ENCODE measurements at places on chromosomes 6 and 20.
A peak's percentile ranks its signal among the peaks of the same experiment; 100 is the strongest.

DNA sequence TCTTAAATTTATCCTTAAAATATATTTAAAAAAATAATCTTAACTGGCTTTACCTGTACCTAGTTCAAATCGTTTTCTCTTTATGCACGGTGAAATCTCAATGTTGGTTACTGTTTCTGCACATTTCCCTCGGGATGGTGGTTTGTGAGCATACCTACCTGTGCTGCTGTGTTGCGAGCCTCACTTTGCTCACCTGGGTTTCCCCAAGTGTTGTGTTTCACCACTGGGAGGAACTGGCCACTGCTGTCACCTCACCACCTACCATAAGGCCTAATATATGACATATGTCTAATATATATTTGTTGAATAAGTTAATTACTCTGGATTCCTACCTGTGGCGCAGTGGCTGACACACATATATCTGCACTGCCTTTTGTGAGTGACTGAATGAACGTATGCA lies 493.5 kb upstream of the FLRT3 start:
- H3K36me3 ChIP-seq: no peaks in the 10 kb centered on the region
- H3K27me3 ChIP-seq: no peaks in the 10 kb centered on the region
- no peak for DNase-seq
- H3K4me3 ChIP-seq: no peak overlapping the region

GRCh38 chr6:89583559-89583958 lies 55.0 kb downstream of the LYRM2 start:
- no peaks in the 10 kb centered on the region for H3K36me3 ChIP-seq
- H3K27ac ChIP-seq: no peak overlapping the region
- peaks cover 3% of the 10 kb centered on the region for H3K4me1 ChIP-seq
- no peak for DNase-seq

DNA sequence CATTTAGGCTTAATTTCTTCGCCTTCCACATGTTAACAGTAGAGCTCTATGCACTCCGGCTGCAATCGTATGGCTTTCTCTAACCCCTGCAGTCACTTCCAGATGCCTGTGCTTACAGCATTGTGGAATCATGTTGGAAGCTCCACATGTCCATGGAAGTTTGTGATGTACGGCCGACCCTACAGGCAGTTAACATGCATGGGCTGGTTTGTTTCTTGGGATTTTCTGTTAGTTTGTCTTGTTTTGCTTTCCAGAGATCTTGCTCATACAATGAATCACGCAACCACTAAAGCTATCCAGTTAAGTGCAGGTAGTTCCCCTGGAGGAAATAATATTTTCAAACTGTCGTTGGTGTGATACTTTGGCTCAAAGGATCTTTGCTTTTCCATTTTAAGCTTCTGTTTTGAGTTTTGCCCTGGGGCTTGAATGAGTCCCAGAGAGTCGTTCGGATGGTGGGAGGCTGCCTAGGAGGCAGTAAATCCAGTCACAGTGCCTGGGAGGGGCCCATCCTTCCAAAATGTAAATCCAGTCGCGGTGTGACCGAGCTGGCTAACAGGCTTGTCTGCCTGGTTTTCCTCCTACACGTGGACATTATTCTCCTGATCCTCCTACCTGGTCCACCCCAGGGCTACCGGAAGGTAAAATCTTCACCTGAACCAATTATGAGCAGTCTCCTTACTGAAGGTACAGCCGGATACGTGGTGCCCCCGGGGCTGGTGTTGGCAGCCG lies 225.9 kb downstream of the SMOC2 start:
- H3K27ac ChIP-seq: no peak overlapping the region
- H3K4me1 ChIP-seq: no peaks in the 10 kb centered on the region
- DNase-seq: no peak
- H3K36me3 ChIP-seq: no peaks in the 10 kb centered on the region

DNA sequence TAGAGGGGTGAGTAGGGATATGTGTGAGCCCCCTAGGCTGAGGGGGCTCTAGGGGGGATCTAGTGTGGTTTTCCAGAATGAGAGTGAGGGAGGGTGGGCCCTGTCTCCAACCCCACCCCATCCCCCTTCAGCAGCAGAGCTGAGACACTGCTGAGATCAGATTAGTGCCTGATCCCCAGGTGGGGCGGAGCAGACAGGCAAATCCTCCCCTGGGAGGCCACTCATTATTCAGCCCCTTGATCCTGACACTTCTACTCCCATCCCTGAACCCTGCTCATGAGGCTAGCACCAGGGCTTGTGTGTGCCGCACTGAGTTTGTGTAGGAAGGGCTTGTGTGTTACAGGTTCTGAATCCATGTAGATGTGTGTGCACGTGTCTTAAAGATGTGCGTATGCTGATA lies 42.5 kb downstream of the SPDEF start:
- H3K36me3 ChIP-seq: no peaks in the 10 kb centered on the region
- no peak overlapping the region for H3K4me3 ChIP-seq
- H3K4me1 ChIP-seq: no peaks in the 10 kb centered on the region
- peaks cover 9% of the 10 kb centered on the region for H3K27me3 ChIP-seq
- H3K27ac ChIP-seq: no peak overlapping the region
- no peak for DNase-seq

GRCh38 chr20:48605364-48606171 lies 222.2 kb downstream of the PREX1 start:
- H3K4me1 ChIP-seq: peaks cover 16% of the 10 kb centered on the region
- H3K27ac ChIP-seq: no peak overlapping the region
- no peaks in the 10 kb centered on the region for H3K36me3 ChIP-seq
- H3K4me3 ChIP-seq: no peak overlapping the region
- no peaks in the 10 kb centered on the region for H3K27me3 ChIP-seq

DNA sequence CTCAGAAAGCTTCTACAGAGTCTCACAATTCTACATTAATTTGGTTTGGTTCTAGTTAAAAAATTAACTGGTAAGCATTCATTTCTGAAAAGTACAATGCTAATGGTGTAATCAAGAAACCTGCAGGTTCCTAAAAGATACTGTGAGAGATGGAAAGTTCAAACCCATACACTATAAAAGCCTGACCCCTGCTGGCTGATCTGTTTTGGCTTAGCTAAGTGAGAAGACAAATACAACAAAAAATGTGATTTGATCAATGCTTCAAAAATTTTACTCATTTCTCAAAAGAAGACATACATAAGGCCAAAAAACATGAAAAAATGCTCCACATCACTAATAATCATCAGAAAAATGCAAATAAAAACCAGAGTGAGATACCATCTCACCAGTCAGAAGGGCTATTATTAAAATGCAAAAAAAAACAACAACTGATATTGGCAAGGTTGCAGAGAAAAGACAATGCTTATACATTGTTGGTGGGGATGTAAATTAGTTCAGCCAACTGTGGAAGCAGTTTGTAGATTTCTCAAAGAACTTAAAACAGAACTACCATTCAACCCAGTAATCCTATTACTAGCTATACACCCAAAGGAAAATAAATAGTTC lies 102.8 kb downstream of the MOXD1 start:
- DNase-seq: peak; percentile 23
- H3K27ac ChIP-seq: no peak overlapping the region
- peaks cover 24% of the 10 kb centered on the region for H3K27me3 ChIP-seq
- H3K4me1 ChIP-seq: no peaks in the 10 kb centered on the region

- peaks cover 23% of the 10 kb centered on the region for H3K4me1 ChIP-seq
- H3K4me3 ChIP-seq: no peak overlapping the region
- H3K36me3 ChIP-seq: peaks cover 15% of the 10 kb centered on the region
- H3K27ac ChIP-seq: no peak overlapping the region
- DNase-seq: no peak
Observed at GRCh38 chr6:118639054-118639964, 12.1 kb downstream of the CEP85L start.

DNA sequence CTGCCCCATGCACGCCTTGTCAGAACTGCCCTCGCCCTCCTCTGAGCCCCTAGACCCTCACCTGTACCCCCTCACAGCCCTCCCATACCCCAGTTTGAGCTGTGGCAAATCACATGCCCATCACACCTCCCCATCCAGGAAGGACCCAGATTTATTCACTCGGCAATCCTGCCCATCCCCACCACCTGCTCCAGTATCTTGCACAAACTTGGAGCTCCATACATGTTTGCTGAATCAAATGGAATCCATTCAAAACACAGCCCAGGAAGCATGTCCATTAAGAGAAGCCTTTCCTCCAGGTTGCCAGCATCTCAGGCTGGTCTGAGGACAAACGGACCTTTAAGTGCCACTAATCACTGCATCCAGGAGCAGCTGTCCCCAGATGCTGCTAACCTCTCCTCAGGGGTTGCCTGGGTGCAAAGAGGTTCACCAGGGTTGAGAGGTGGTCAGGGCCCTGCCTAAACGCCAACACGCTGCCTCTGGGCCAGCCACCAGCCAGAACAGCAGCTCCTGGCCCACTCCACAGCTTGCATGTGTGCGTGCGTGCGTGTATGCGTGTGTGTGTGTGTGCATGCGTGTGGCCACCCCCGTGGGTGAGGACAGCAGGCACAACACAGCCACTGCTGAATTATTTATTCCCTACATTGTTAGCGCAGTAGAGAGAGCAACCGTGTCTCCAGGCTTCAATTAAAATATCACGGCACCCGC lies 31.0 kb downstream of the GRM4 start:
- H3K27me3 ChIP-seq: peaks cover 14% of the 10 kb centered on the region
- no peaks in the 10 kb centered on the region for H3K36me3 ChIP-seq
- H3K4me1 ChIP-seq: no peaks in the 10 kb centered on the region

DNA sequence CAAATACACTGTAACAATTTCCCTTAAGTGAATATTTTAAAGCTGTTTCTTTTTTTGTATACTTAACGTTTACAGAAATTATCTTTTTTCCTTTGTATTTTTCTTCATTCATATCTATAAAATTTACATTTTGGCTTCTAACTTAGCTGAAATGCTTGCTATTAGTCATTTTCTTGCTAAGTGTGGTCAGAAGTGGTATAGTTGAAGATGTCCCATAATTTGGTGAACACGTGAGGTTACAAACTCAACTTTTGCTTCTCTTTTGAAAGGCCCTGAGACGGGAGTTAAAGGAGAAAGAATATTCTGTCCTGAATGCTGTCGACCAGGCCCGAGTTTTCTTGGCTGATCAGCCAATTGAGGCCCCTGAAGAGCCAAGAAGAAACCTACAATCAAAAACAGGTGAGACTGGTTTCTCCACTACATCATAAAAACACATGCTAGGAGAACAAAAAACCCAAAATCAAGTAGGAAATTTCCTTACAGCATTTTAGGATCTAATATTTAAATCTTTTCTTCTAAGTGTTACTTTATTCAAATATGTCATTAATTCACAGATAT lies 445.0 kb downstream of the UTRN start:
- peaks cover 51% of the 10 kb centered on the region for H3K36me3 ChIP-seq
- H3K27me3 ChIP-seq: no peaks in the 10 kb centered on the region
- H3K4me1 ChIP-seq: peaks cover 12% of the 10 kb centered on the region

DNA sequence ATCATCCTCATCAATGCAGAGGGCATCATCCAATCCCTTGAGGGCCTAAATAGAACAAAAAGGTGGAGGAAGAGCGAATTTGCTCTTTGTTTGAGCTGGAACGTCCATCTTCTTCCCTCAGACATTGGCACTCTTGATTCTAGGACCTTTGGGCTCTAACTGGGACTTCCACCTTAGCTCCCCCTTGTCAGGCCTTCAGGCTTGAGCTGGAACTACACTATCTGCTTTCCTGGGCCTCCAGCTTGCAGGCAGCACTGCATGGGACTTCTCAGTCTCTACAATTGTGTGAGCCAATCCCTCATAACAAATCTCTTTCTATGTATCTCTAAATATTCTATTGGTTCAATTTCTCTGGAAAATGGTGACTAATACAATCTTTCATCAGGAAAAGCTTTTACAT lies 155.4 kb downstream of the MCHR2 start:
- no peaks in the 10 kb centered on the region for H3K4me1 ChIP-seq
- DNase-seq: no peak
- no peaks in the 10 kb centered on the region for H3K36me3 ChIP-seq
- peaks cover 13% of the 10 kb centered on the region for H3K27me3 ChIP-seq
- no peak overlapping the region for H3K4me3 ChIP-seq
- H3K27ac ChIP-seq: no peak overlapping the region

GRCh38 chr6:44415873-44416502 lies 28.5 kb downstream of the CDC5L start:
- H3K4me1 ChIP-seq: peaks cover 14% of the 10 kb centered on the region
- H3K27me3 ChIP-seq: no peaks in the 10 kb centered on the region
- DNase-seq: no peak
- H3K27ac ChIP-seq: no peak overlapping the region
- H3K36me3 ChIP-seq: peaks cover 79% of the 10 kb centered on the region
- no peak overlapping the region for H3K4me3 ChIP-seq

DNA sequence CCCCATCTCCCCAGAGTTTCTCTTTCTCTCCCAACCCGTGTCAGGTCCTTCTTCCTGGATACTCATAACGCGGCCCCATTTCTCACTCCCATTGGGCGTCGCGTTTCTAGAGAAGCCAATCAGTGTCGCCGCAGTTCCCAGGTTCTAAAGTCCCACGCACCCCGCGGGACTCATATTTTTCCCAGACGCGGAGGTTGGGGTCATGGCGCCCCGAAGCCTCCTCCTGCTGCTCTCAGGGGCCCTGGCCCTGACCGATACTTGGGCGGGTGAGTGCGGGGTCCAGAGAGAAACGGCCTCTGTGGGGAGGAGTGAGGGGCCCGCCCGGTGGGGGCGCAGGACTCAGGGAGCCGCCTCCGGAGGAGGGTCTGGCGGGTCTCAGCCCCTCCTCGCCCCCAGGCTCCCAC lies at the start of gene HLA-F:
Gene HLA-F, plus strand, starts transcription at position 173 of the 404 bp plus-strand sequence. Its CDS starts 30 bp downstream, at position 203.
- peaks cover 53% of the 10 kb centered on the region for H3K4me1 ChIP-seq
- peak; percentile 85 for DNase-seq
- peak within 1 kb of the TSS; percentile 76 for H3K27ac ChIP-seq
- peak within 1 kb of the TSS; percentile 89 for H3K4me3 ChIP-seq

GRCh38 chr20:58709013-58709702 lies 16.6 kb downstream of the NPEPL1 start:
- H3K4me1 ChIP-seq: peaks cover 3% of the 10 kb centered on the region
- no peak overlapping the region for H3K27ac ChIP-seq
- no peaks in the 10 kb centered on the region for H3K27me3 ChIP-seq
- peaks cover 4% of the 10 kb centered on the region for H3K36me3 ChIP-seq
- no peak overlapping the region for H3K4me3 ChIP-seq

DNA sequence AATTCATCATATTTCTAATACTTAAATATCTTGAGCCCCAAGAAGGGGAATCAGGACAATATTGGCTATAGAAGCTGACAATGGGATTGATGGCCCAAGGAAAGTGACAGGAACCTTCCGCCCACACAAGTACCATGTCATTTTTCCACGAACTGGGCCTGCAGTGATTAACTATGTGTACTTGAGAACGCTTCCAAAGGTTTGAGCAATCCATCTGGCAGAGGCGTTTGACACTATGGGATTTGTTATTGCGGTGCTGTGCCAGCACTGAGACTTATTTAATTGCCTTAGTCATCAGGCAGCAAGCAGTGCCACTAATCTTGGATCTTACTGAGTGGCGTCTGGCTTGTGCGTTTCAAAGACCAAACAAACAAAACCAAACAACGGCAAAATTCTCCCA lies 135.6 kb upstream of the UST start:
- no peak overlapping the region for H3K27ac ChIP-seq
- no peak overlapping the region for H3K4me3 ChIP-seq
- H3K4me1 ChIP-seq: no peaks in the 10 kb centered on the region
- DNase-seq: no peak
- H3K36me3 ChIP-seq: no peaks in the 10 kb centered on the region

- H3K4me1 ChIP-seq: peaks cover 5% of the 10 kb centered on the region
- DNase-seq: no peak
Observed at GRCh38 chr6:138765896-138766655, 7.5 kb upstream of the CCDC28A start.

All from activated CD4-positive, alpha-beta memory T cell treated with anti-CD3 and anti-CD28 coated beads, Interleukin-2, amount 10 ng/mL, durations not matched to agents 7 days and 5 days (primary cell).